ENCODE measurements at places on chromosomes 6 and 20.

- DNase-seq: no peak
These were observed 1075.8 kb upstream of the MANEA start for GRCh38 chr6:94501516-94501915.

GRCh38 chr6:51526922-51527321 is 560.5 kb downstream of the PKHD1 start:
- no peak for DNase-seq

- no peak for DNase-seq
These were observed 572 bp downstream of the ZNF341 start for GRCh38 chr20:33732166-33732970.

DNA sequence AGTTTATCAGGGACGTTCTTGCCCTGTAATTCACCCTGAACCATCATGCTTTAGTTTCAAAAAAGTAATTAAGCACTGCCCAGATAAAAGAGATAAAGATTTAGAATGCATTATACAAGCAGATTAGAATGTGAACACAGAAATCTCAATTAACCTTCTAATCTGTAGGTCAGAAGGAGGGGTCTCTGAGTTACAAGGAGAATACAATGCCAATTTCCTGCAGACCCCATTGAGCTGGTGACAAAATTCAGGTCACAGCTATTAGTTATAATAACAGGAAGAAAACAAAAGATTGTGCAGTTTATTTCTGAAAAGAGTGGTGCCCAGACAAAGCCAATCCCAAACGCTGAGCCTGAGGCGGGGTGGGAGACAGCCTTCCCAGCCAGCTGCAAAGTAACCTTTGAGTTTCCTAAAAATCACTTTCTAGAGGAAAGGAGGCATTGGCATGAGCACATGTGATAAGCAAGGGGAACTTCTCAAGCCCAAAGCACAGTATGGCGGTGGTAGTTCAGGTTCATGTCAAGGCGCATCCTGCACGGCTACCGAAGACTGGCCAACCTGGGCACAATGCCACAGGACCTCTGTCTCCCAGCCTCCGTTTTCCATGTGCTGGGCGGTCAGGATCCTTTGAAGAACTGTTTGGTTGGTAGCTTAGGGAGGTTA is 192.5 kb downstream of the TTLL2 start:
- DNase-seq: no peak

DNA sequence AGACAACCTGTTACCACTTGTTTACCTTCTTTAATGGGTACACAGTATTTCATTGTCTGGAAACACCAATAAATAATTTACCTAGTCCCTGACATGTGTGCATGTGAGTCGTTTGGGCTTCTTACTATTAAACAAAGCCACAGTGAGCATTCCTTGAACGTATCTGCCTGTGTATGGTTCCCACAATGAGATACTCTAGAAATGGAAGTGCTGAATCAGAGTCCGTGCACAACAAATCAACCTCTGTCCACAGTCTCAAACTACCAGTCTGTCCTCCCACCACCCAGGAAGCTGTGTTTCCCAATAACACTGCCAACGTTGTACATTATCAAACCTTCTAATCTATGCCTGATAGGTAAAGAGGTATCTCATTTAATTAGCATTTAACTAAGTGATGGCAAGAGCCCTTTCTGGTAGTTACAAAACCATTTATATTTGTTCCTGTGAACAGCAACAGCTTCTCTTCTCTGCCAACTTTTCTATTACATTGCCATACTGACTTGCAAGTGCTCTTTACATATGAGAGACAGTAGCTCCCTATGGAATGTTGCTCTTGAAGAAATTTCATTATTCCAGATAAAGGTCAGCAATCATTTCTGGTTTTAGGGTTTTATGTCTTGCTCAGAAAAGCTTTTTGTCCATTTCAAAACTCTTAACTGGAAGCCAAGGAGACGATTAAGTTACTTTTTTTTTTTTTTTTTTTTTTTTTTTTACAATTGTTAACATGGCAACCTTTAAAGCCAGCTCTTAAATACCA is 14.7 kb downstream of the JAG1 start:
- DNase-seq: no peak

DNA sequence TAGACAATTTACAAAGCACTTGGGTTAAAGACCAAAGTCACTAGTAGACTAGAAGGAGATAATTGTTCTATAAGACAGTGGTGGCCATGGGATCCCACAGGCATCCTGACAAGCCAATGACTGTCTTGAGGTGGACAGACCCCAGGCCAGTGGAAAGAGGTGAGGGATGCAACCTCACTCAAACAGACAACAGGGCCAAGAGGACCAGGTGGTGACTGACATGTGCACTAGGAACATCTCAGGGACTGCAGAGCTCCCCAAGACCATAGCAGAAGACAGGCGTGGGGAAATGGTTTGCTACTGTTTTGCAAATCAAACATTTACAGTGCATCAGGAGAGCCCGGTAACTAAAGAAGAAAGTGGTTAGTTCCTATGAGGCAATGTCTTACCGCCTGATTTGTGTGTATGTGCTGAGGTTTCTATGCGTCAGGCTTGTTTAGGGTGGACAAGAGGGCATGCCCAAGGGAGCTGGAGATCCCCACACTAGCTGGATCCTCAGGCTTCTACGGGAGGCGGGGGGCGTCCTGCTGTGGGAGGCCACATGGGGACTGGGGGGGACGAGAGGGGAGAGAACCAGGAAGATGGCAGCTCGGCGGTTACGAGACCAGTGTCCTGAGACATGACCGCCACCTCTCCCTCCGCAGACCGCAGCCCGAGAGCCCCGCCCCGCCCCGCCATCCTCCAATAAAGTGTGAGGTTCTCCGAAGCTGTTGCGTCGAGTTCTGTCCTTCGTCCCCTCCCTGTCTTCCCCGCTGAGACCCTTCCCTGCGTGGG is 623 bp upstream of the MRPS26 start:
- no peak for DNase-seq

- DNase-seq: no peak
These were observed 5.9 kb downstream of the SLC18B1 start for GRCh38 chr6:132792510-132792909.

All from mesothelial cell of epicardium (in vitro differentiated cells).